ENCODE measurements at places on chromosomes 1 and 21. TPM values are rescaled to one million over a fixed set of nuclear protein-coding genes. Genes with fewer than 3 reads are reported as not detected.

The LAMB3 gene
- total RNA-seq = 77.3 TPM

The ST6GALNAC3 gene
- 0.06 TPM for total RNA-seq

The A3GALT2 gene
- total RNA-seq = not detected

The OSCP1 gene
- total RNA-seq = 9.1 TPM

The EEIG2 gene
- total RNA-seq = 9.5 TPM

The BMP8A gene
- total RNA-seq = not detected

Measured in Caki2 (cell line).